ENCODE measurements at places on chromosomes 3 and 15.

GRCh38 chr3:43343185-43343584, 56.8 kb downstream of the SNRK start:
- no peak for DNase-seq

DNA sequence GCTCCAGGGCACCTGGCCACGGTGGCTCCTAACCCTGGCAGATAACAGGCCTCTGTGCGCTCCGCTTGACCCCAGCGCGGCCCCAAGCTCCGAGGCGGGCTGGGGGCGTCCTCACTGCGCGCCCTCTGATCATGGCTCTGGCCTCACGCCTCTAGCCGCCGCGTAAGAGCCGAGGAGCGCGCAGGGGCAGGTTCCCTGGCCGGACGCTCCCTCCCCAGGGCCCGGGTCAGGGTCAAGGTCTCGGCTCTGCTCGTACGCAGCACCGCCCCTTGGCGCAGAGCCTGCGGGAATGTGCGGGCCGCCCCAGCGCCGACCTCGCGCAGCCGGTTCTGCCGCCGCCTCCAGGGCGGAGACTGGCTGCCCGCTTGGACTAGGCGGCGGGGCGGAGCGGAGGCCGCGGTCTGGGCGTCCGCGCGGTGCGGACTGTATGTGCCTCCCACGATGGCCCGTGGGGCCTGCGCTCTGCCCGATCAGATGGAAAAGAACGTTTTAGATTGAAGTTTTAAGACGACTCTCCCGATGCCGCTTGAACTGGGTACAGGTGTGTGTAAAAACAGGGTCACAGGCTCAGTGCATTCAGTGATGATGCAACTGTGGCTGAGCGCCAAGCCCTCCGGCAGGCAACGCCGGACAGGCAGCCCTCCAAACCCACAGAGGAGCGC, 40.8 kb downstream of the CHST14 start:
- DNase-seq = peak; percentile 60

DNA sequence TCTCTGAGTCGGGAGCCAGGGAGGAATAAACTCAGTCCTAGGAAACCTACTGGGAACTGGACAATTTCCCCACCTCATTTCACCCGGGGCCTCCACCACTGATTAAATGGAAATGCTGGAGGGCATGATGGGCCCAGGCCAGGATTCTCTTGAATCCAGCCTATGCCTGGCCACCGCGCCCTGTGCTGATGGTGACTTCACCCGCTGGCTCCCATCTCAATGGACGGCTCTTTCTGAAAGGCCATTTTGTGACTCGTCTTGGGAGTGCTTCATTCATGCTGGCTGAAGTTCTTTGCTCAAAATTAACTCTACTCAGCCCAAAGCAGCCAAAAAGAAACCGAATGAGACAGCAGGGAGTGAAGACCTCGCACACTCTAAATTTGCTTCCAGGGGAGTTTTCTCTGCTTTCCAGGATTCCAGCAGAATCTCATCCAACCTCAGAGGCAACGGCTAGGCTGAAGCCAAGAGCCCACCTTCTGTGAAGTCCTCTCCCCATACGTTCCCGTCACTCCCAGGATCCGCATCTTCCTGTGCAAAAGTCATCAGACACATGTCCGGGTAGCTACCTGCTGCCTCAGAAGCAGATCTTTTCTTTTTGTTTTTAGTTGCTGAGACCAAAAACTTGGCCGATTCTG, 266.0 kb upstream of the ICE2 start:
- no peak for DNase-seq

DNA sequence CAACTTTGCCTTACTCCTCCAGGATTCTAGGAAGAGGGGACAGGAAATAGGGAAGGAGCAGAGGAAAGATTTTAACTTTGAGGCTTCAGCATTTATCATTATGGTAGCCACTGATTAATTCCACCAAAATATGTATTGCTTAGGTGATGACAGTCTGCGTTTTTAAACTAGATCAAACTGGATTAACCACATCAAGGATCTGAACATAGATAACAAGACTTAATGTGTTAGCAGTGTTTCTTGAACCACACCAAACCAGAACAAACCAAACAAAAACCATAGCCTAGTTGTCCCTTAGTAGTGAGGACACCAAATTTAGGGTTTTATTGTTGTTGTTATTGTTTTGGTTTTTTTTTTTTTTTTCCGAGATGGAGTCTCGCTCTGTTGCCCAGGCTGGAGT, 113.5 kb upstream of the LMOD3 start:
- peak; percentile 38 for DNase-seq

- no peak for DNase-seq
Observed at GRCh38 chr3:163011596-163011995, 1515.0 kb downstream of the OTOL1 start.

- DNase-seq = peak; percentile 40
Observed at GRCh38 chr3:43759297-43759782, 68.6 kb downstream of the ABHD5 start.

- no peak for DNase-seq
Observed at GRCh38 chr3:58585994-58586393, 8.8 kb upstream of the FAM107A start.

DNA sequence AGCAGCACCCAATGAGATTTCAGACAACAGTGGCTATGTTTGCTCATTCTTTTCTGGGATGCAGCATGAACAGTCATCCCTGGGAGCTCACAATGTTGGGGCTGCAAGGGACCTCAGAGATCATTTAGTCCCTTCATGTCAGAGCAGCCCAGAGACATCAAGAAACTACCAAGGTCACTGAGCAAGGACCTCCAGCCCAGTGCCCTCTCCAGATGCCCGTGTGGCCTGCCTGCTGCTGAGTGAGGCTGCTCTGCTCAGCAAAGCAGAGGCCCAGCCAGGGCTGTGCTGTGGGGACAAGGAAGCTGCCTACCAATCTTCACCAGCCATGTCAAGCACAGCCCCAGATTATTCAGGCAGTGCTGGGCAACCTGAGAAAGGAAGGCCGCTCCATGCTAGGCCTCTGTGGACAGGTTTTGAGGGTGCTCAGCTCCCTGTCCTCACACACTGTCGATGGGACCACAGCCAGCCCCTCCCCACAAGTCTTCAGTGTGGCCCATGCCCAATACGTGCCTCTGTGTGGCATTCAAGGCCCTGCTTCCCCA, 99.7 kb downstream of the DAPK2 start:
- no peak for DNase-seq

- DNase-seq = peak; percentile 92
Observed at GRCh38 chr3:119702530-119703527, at the start of gene CFAP91. TSS of gene CFAP91 (plus strand) at chr3:119703022. CDS start at chr3:119703099, 77 bp downstream.

DNA sequence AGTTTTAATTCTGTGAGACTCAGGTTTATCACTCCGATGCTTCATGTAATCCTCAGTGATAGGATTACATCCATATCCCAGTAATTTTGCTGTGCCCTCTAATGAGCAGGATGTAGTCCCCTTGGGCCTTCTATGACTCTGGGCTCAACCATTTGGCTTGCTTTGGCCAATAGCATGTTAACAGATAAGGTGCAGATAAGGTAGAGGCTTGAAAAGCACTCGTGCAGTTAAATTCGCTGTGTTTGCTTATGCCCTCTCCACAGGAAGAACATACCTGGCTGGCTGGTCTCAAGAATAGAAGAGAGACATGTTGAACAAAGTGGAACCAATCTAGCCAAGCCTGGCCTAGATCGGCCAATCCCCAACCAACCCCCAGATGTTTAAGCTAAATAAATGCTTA, 20.1 kb downstream of the CCDC13 start:
- DNase-seq = no peak

DNA sequence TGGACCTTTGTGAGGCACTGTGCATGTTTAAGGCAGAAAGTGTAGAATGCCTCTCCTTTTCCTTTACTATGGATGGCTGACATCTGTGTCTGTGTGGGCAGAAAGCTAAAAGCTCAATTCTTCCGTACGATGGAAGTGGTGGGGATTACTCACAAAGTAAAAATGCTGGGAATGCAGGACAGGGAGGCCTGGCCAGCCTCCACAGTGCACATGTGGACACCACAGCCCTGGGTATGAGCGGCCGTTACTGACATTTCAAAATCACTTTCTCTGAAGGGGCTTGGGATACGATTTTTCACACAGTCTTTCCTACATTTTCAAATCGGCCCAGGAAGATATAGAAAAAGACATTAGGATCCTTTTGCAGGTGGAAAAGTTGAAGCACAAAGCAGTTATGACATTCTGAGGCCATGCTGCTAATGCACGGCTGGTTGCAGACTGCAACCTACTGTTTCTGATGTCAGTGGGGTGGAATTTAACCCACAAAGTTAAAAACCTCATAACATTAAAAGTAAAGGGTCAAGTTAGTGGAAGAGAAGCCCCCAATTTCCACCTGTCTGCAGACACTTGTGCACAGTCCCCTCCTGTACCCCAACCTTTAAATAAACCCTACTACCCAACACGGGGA, 27.9 kb downstream of the EHD4 start:
- no peak for DNase-seq

- DNase-seq = peak; percentile 78
Observed at GRCh38 chr15:89442671-89443307, 53.6 kb downstream of the RHCG start.

- no peak for DNase-seq
Observed at GRCh38 chr3:126886217-126886616, 96.7 kb upstream of the PLXNA1 start.

GRCh38 chr3:48999085-48999858, 7.9 kb upstream of the WDR6 start:
- DNase-seq = no peak

DNA sequence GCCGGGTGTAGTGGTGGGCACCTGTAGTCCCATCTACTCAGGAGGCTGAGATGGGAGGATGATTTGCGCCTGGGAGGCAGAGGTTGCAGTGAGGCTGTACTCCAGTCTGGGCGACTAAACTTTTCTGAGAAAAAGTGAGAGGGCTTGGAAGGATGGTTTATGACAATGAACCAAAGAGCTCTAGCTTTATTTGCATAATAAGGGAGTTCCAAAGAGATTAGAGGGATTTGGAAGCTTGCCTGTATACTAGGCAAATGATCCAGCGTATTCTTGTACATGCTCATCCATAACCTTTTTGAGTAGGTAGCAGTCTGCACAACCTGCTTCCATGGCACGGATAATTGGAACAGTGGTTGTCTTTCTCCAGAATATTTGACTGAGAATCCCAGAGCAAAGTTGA, 251.1 kb downstream of the CHL1 start:
- DNase-seq = no peak

DNA sequence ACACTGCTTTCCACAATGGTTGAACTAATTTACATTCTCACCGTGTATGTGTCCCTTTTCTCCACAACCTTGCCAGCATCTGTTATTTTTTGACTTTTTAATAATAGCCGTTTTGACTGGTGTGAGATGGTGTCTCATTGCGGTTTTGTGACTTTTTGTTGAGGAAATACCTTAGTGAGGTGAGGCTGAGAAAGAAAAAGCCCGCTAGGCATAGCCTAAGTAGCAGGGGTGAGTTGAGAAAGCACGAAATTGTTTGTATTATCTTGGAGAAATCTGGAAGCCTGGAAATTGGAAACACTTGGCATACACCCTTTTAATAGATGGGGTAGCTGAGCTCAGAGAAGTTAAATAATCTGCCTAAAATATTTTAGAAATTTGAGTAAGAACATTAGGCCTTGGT, 61.5 kb upstream of the CFAP161 start:
- no peak for DNase-seq

GRCh38 chr3:132237652-132238032, 79.6 kb upstream of the ACP3 start:
- DNase-seq = no peak

DNA sequence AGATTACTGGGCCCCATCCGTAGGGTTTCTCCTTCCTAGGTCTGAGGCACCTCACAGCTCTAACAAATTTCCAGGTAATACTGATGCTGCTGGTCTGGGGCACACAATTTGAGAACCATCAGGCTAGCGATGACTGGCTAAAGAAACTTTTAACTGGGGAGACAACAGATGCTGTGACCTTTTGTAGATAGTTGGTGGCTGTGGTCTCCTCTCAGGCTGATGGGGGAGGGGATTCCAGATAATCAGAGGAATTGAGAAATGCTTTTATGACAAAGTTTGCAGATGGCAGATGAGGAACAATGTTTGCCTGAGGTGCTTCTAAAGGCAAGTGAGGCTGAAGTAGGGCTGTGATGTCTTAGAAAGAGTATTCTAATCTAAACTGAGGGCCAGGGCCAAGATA, 13.8 kb upstream of the CCR9 start:
- peak; percentile 61 for DNase-seq

DNA sequence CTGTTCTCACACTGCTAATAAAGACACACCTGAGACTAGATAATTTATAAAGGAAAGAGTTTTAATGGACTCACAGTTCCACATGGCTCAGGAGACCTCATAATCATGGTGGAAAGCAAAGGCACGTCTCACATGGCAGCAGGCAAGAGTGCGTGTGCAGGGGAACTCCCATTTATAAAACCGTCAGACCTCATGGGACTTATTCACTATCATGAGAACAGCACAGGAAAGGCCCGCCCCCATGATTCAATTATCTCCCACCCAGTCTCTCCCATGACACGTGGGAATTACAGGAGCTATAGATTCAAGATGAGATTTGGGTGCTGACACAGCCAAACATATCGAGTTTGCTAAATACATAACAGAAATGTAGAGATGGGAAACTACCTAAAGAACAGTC, 39.5 kb upstream of the DGKG start:
- no peak for DNase-seq

GRCh38 chr3:22372292-22373062, 621.5 kb upstream of the ZNF385D start:
- DNase-seq = peak; percentile 69

DNA sequence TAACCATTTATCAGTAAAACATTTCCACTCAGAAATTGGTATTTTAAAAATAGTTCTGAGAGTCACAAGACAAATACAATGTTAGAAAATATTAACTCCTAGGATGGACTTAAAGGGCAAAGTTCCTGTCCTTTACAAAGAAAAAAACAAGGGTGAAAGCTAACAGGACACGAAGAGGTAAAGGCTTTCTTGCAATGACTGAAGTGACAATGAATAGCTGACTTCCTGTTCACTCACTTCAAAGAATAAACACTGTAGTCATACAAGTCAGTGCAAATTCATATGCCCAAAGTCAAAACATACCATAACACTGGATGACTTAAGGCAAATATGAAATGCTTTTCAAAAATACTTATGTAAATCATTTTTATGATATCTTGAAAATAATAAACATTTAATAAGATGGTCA, 1389.8 kb upstream of the ALCAM start:
- DNase-seq = no peak

GRCh38 chr3:52054661-52055511, 1.5 kb downstream of the DUSP7 start:
- DNase-seq = peak; percentile 48

- peak; percentile 95 for DNase-seq
Observed at GRCh38 chr15:51077221-51078153, 17.2 kb downstream of the TNFAIP8L3 start.

DNA sequence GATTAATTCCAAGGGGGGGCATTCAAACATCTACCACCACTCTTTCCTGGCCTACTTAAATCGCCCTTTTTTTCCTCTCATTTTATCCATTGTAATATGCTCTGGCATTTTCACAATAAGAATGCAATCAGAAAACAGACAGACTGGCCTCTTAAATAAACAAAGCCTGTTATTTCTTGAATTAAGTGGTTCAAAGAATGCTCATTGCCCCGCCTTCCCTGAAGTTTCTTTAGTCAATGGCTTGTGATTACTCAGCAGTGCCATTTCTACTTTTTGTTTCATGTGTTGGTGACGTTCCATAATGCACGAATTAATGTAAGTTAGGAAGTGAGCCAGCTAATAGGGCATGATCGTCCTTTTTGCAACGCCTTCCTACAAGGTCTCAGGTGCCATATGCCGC, 68.0 kb downstream of the FBN1 start:
- DNase-seq = no peak
